ENCODE measurements at places on chromosomes 2 and 18.

- no peak for DNase-seq
Measured at GRCh38 chr18:74064510-74064909, 83.1 kb downstream of the FBXO15 start.

GRCh38 chr18:2495381-2495780, 75.9 kb downstream of the METTL4 start:
- no peak for DNase-seq

- no peak for DNase-seq
Measured at GRCh38 chr2:112706170-112706664, 14.6 kb upstream of the NT5DC4 start.

DNA sequence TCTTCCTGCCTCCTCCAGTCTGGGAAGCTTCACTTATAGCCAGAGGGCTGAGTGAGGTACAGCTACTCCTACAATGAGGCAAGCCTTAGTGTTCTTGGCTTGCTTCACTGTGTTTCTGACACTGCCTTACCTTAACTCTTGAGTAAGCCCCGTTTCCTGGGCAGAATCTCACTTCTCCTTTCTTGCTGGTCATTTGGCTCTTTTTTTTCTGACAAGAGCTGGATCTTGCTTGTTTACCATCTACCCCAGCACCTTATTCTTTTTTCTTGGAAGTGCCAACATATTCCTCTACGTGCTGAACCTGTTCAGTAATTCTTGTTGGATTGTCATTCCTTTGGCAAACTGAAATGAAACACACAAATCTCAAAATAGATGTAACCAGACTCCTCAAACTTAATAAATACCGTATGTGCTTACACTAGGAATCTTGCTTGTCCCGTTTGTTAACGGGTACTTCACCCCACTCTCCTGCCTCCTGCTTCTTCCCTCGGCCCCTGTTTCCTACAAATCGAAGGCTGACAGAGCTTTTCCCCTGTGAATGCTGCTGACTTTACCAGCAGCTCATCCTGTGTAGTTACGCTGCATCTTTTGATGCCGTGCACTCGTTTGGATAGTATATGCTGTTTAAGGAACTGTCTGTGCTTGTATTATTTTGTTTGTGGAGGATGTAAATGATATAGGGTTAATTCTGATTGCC, 132.2 kb downstream of the FMNL2 start:
- no peak for DNase-seq

GRCh38 chr2:150909090-150909489, 352.6 kb downstream of the RBM43 start:
- no peak for DNase-seq

DNA sequence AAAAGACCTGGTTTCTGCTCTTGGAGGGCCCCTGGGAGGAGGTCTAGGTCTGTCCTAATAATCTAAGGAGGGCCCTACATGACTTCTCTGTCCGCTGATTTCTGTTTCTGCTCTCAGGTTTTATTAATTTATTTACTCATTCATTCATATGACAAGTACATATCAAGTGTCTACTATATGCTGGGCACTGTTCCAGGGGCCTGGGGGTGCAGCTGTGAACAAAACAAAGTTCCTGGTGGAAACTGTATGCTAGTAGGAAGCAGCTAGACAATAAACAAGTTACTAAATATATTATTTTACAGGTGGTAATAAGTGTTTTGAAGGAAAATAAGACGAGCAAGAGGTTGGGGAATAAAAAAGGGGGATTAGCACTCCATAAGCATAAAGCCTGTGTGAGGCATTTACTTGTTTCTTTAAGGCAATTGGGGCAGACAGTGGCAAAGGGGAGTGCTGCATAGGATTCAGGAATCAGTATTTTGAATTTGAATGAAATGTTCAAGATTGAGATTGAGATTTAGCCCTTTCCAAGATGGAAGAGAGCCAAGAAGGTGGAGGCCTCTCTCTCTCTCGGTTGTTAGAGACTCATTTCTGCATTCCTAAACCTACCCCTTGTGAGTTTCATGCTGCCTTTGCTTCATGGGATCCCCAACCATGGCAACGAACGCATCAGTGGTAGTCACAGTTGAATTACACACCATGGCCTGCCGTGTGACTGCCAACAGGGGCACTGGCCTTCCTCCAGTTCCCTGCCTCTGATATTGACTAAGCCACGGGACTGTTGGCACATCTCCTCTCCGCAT, 28.3 kb downstream of the DRC1 start:
- DNase-seq = no peak

- DNase-seq = no peak
Measured at GRCh38 chr2:221924576-221924975, 352.5 kb upstream of the EPHA4 start.

DNA sequence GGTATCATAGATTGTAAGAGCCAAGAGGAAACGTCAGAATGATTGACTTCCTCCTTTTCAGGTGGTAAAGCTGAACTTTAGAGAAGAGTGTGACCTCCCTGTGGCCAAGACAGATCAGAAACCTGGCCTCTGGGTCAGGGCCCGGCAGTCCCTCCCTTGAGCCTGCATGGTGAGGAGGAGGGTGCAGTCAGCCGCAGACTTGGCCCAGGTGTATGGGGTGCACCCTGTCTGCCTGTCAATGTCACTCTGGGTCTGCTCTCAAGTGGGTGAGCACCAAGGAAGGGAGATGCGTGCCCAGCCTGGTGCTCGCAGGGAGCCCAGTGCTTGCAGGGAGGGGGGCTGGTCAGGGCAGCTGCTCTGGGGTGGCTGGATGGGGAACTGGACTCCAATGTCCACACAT, 134.4 kb upstream of the SNTG2 start:
- DNase-seq = no peak

Measured in ACHN (cell line).